ENCODE measurements at places on chromosomes 13 and 19.

- DNase-seq = peak; percentile 44
Measured at GRCh38 chr13:32639502-32640105, 53.4 kb downstream of the PDS5B start.

GRCh38 chr13:58566176-58566575 is 934.6 kb downstream of the PCDH17 start:
- no peak for DNase-seq

- no peak for DNase-seq
Measured at GRCh38 chr13:53463106-53463505, 434.5 kb downstream of the OLFM4 start.

- DNase-seq = no peak
Measured at GRCh38 chr13:100273552-100273951, 184.7 kb downstream of the PCCA start.

GRCh38 chr13:100755891-100756290 is 81.3 kb upstream of the TMTC4 start:
- DNase-seq = no peak

- no peak for DNase-seq
Measured at GRCh38 chr19:8506402-8506957, 4.0 kb upstream of the PRAM1 start.

GRCh38 chr13:96415831-96416385 is 326.0 kb downstream of the HS6ST3 start:
- DNase-seq = no peak

DNA sequence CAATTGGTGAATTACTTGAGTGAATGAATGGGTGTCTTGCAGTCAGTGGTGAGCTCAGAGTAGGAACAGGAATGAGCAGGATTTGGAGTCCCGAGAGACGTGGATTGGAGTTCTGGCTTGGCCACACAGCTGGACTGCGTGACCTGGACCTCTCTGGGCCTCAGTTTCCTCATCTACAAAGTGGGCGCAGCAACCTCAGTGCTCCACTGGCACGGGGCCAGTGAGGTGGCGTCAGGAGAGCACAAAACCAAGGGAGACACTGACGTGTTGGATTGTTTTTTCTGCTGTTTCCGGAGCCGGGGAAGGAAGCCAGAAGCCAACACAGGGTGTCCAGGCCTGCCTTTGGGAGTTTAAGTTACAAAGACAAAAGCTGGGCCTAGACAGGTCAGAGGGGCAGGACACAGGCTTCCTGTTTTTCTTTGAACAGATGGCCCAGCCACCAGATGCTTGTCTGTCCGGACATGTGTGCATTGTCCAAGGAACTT is 6.5 kb upstream of the DOCK6 start:
- no peak for DNase-seq

- DNase-seq = no peak
Measured at GRCh38 chr13:36804588-36804987, 14.4 kb upstream of the RFXAP start.

- peak; percentile 93 for DNase-seq
Measured at GRCh38 chr19:3761382-3762129, at the start of gene APBA3. APBA3 (minus strand) TSS chr19:3761692; CDS start chr19:3760264, 1,428 bp downstream.

- no peak for DNase-seq
Measured at GRCh38 chr13:102704238-102705058, 9.6 kb upstream of the METTL21C start.

DNA sequence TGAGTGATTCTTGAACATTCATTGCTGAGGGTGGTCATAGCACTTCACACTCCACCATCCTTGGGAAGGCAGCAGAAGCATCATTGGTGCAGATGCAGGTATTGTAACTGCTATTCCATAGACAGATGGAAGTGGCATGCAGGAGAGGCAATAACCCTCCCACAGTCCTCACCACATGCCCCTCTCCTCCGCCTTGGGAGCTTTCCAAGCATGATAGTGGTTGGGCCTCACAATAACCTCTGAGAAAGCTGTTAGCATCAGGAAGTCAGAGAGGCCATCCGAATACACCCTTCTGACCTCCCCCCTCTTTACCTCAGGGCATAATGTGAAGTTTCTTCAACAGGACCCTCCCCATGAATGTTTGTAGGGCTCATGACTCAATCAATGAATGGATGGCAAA is 177.9 kb downstream of the KATNAL1 start:
- no peak for DNase-seq

DNA sequence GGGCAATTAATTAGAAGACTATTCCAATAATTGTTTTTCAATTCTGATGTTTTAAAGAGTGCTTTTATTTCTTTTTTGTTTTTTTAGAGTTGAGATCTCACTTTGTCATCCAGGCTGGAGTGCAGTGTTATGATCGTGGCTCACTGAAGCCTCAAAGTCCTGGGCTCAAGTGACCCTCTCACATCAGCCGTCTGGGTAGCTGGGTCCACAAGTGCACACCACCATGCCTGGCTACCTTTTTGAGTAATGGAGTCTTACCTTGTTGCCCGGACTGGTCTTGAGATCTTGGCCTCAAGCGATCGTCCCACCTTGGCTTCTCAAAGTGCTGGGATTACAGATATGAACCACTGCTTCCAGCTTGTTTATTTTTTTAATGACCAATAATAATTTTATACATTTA is 207.8 kb downstream of the NDFIP2 start:
- no peak for DNase-seq

GRCh38 chr13:100561158-100561499 is 27.5 kb downstream of the GGACT start:
- DNase-seq = no peak

DNA sequence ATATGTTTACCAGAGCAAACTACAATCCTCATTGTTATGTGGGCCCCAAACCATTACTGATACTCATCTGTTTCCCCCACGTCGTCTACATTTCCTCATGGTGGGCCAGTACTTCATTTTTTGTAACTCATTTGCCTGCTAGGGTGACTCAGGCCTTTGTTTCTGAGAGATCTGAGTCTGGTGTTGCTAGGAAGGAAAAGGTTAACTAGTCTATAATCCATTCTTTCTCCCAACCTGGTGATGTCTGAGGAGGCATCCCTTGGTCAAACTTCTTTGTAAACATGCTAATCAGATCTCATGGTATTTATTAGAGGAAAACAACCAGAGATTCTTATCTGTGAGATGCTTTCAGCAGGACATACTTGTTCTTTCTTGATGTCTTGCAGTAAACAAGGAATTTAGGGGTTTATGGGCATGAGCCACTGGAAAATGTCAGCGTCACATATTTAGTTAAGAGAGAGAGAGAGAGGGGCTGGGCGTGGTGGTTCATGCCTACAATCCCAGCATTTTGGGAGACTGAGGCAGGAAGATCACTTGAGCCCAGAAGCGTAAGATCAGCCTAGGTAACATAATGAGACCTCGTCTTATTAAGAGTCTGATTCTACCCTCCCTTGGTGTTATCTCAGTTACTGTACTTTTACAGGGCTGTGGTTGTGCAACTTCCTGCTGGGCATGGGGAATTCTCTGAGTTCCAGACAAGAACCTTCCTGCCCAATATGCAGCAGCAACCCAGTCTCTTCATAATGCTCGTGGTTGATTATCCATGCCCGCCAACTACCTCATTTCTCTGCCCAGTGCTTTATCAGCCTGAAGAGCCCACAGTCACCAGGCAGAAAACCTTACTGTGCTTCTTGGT is 9.7 kb upstream of the DPRX start:
- no peak for DNase-seq

- DNase-seq = no peak
Measured at GRCh38 chr13:73998631-73999030, 135.6 kb downstream of the KLF12 start.

DNA sequence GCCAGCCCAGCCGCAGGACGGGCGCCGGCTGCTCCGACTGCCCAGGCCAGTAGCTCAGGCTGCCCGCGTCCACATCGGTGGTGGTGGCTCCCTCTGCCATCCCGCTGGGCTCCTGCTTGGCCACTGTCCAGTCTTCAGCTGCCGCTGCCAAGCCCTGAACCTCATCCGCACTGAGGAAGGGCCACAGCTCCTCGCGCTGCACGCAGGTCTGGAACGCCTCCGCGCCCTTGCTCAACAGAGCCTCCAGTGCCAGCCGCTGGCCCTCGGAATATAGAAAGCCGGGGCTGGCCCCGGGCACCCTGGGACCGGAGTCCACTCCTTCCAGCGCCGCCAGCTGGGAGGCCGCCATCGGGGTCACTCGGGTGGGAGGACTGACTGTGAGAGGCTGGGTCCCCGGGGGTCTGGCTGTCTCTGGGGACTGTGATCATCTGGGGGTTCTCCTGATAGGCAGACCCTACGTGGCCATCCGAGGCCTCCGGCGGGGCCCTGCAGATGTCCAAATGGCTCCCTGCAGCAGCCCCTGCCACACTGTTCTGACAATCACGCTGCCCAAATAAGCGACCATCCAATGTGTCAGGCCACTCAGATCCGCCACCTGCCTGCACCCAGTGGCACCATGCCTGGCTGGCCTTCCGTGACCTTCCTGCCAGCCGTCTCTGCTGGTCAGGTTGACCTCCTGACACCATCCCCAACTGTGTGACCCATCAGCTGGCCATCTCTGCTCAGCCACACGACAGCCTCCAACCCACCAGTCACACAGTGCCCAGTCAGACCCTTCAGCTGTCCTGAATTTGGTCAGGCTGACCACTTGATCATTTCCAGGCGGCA is 1.6 kb downstream of the FAM83E start:
- no peak for DNase-seq

- peak; percentile 76 for DNase-seq
Measured at GRCh38 chr19:570937-571565, 1.3 kb upstream of the BSG start.

GRCh38 chr13:33537026-33537425 is 251.5 kb upstream of the STARD13 start:
- DNase-seq = peak; percentile 17

DNA sequence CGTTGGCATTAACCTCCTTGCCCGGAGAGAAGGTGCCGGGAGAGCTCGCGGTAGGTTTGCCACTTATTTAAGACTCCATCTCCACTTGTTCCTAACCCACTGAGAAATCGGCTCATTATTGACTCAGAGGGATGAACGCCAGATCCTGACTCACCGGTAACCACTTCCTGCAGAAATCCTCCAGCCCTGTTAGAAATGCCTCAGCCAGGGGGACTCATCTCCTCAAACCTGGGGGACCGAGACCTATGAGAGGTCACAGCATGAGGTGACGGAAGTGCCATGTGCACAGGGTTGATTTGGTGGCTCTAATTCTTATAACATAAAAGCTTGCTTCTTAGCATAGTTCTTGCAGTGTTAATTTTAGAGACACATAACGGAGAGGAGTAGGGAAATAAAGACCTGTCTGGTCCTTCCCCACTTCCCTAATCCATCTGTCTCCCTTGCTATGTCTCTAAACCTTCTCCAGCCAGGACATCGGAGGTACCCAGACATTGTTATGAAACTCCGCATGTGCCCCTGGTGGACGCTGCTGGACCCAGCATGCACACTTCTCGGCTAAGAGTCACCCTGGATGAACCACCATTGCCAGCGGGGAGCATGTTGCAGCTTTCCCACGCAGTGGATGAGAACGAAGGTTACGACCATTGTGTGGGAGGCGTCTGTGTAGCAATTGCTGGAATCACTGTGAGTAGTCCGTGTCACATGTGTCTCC is 158.9 kb downstream of the EFNB2 start:
- no peak for DNase-seq

DNA sequence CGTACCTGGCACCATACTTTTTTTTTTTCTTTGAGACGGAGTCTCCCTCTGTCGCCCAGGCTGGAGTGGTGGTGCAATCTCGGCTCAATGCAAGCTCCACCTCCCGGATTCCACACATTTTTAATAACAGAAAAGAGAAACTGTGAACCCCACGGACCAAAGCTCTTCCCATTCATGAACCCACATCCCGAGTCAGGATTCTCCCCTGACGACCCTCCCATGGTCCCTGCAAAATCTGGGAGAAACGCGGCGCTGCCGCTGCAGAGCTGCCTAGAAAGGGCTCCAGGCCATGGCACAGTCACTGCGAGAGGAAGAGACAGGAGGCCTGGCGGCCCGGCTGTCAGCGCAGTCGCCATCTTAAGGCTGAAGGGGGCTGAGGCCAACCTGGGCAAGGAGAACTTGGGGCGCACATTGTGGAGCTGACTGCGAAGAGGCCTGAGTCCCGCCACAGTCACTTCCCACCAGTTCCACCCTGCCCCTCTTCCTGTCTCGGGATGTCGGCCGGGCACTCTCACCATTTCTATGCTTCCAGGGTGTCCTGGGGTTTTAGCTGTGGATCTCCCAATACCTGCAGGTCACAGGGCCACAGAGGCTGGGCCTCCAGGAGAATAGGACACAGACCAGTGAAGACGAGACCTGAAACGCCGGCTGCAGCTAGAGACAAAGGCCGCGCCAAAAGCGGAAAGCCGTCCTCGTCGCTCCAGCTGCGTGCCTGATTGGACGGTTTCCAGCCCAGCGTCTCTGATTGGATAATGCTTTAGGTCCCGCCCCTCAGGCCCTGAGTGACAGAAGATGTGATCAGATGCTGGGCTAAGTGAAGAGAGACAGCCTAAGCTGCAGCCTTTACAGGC is 71.0 kb downstream of the ZNF486 start:
- peak; percentile 96 for DNase-seq

- DNase-seq = no peak
Measured at GRCh38 chr13:27281420-27281819, 10.8 kb downstream of the RASL11A start.

GRCh38 chr13:79450110-79450509 is 30.8 kb upstream of the NDFIP2 start:
- DNase-seq = no peak

DNA sequence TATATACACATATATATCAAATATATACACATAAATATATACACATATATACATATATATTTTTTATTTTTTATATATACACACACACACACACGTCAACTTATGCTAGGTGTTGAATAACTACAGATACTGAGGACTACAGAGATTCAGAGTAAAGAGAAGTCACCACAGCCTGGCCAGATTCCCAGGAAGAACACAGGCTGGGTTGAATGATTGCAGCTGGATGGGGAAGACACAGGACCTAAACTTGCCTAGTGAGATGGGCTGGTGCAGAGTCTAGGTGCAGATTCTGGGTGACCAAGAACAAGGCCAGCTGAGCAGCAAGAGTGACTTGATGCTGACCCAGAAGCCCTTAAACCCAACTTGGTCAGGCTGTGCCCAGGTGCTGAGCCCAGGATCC is 241.3 kb downstream of the KCTD12 start:
- DNase-seq = no peak

DNA sequence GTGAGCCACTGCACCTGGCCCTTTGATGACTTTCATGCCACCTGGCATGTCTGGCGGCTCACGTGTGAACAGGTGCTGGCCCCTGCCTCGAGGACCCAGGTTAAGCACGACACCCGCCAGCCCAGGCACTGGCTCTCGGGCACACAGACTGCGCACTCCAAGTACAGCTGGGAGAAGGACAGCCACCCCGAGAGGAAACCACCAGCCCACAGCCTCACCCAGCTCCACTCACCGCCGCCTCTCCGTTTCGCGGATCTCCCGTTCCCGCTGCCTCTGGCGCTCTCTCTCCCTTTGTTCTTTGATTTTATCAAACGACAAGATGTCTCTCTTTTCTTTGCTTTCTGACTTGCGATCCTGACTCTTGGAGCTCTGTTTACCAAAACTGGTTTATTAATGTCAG is 27.4 kb upstream of the TINCR start:
- DNase-seq = no peak

DNA sequence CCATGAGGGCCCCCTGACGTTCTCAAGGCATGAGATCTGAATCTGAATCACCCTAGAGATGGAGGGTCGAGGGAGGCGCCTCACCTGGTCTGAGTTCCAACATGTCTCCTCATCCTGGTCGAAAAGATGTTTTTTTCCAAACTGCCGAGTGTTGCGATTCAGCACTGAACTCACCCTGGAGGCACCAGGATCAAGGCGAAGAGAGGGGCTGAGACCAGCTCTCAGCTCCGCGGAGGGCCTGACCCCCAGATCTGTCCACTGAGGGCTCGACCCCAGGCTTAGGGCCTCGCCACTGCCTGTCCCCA is 555 bp downstream of the NR2C2AP start:
- DNase-seq = no peak

- no peak for DNase-seq
Measured at GRCh38 chr13:37701306-37701705, 102.7 kb upstream of the POSTN start.

GRCh38 chr13:90868321-90868920 is 479.1 kb upstream of the MIR17HG start:
- DNase-seq = peak; percentile 64
